Calu3 (cell line): ENCODE measurements at places on chromosomes 12 and 14.

- DNase-seq, result no peak
Measured at GRCh38 chr14:22854963-22855724, 16.4 kb upstream of the LRP10 start.

DNA sequence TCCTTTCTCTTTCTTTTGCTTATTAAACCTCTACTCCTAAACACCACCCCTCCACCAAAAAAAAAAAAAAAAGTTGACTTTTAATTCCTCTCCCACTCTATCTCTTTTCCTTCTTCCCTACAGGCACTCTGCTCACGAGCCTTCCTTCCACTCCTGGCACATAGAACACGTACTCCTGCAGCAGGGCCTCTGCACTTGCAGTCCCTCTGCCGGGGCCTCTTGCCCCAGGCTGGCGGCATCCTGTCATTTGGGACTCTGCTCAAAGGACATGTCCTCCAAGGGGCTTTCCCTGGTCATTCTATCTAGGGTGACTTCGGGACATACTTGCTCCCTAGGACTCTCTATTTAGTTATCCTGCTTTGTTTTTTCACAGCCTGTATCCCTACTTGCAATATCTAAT, 7.7 kb downstream of the FOS start:
- no peak for DNase-seq

DNA sequence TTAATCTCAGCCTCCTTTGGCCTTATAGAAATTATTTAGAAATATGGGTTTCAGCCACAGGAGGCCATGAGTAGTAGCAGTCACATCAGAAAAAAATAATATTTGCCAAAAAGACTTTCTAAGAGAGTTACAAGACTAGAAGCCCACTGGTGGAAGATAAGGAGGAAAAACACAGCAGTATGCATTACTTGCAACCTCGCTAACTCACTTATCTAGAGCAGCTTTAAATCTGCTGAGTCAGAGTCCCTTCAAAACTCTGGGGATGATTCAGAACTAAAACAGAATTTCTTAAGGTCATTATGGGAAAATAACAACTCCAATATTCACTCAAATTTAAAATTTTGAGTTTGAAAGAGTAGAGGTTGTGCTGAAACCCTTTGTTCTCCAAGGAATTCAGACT, 6.2 kb downstream of the OR4K17 start:
- no peak for DNase-seq

DNA sequence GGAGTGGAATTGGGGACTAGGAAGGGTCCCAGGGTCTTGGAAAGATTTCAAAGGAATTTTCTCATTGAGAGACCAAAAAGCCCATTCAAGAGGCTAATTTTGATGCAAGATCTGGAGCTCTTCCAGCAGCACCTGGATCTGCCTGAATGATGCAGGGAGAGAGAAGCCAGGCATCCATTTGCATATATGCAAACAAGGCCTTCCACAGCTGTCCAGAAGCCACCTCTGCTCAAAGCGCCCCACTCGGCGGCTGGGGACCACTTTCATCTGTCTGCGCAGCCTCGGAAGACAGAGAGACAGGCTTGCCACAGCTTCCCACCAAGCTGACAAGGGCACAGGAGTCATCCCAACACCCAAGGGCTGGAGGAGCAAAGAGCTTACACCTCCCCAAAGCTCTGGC, 295.6 kb downstream of the DPF3 start:
- DNase-seq, result no peak

- no peak for DNase-seq
Measured at GRCh38 chr12:81958406-81958805, 199.3 kb upstream of the PPFIA2 start.

GRCh38 chr14:60632257-60632656, 17.0 kb downstream of the SIX1 start:
- no peak for DNase-seq

DNA sequence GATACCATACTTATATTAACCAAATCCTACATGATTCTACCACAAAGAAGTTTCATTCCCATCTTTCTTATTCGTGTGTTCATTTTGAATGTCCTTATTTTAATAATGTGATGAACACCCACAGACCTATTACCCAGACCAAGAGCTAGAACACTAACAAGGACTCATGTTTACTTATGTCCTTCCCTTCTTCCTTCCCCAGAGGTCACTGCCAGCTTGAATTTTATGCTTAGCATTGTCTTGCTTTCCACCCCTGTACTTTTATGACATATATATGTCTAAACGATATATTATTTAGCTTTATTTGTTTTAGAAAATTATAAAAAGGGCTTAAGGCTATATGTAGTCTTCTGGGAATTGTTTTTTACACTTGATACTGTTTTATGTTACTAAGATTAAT, 238.6 kb downstream of the LRIG3 start:
- DNase-seq, result no peak

DNA sequence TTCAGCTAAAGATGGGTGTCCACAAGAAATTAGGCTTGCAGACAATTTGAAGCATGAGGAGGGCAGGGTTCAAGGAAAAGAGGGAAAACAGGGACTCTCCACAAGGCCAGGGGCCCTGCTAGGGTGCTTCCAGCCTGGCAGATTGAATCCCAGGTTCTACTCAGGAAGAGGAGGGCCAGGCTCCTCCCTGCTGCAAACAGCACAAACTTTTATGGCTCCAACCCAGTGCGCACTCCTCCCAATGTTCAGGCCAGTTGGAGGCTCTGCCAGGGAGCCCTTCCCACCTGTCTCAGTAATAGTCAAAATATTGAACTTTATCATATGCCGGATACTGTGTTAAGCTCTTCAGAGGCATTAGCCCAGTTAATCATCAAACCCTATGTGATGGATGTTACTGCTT, 244.4 kb downstream of the SYT1 start:
- no peak for DNase-seq

GRCh38 chr14:20530771-20531571, 25.6 kb downstream of the RNASE10 start:
- DNase-seq, result peak; percentile 66

DNA sequence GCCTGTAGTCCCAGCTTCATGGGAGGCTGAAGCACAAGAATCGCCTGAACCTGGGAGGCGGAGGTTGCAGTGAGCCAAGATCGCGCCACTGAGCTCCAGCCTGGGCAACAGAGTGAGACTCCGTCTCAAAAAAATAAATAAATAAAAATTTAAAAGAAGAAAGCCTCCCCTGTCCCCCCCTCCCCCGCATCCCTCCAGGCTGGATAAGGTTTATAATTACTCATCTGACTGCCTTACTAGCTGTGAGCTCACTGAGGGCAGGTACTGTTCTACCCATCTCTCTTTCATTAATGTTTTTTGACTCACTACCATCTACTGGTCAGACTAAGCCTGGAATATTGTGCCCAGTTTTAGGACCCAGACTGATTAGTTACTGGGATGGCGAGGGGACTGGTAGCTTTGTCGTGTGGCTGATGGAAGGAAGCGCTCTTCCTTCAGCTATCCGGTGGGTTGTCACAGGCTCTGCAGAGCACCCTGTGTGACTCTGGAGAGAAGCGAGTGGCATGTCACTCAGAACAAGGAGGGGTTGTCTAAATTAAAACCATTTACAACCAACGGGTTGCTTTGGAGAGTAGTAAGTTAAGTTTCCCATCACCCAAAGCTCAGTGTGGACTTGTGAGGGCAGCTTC, 16.9 kb downstream of the EVL start:
- DNase-seq, result no peak

- DNase-seq, result peak; percentile 14
Measured at GRCh38 chr14:100239211-100239839, 381 bp downstream of the YY1 start.

GRCh38 chr12:108793756-108794441, 62.6 kb upstream of the CORO1C start:
- no peak for DNase-seq

DNA sequence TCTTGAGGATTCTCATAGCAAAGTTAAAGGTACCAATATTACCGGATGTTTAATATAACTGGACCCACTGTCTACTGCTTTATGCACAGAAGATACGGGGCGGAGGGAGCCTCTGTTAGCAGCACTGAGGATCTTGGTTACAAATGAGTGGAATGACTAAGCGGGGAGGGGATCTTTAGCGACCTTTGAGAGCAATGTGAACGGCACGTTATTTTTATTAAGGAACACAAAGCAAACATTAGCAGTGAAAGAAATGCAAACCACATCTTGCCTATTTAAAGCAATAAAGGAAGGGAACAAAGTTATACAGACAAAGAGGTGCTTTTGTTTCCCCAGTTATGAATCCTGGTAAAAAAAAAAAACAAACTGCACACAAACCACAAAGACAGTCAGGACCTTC, 27.1 kb upstream of the PRMT8 start:
- peak; percentile 28 for DNase-seq

GRCh38 chr12:3336606-3337311, 154.2 kb upstream of the PRMT8 start:
- no peak for DNase-seq

- no peak for DNase-seq
Measured at GRCh38 chr12:42385326-42385841, 59.4 kb downstream of the PPHLN1 start.

GRCh38 chr14:61875483-61875882, 113.3 kb downstream of the SNAPC1 start:
- no peak for DNase-seq

DNA sequence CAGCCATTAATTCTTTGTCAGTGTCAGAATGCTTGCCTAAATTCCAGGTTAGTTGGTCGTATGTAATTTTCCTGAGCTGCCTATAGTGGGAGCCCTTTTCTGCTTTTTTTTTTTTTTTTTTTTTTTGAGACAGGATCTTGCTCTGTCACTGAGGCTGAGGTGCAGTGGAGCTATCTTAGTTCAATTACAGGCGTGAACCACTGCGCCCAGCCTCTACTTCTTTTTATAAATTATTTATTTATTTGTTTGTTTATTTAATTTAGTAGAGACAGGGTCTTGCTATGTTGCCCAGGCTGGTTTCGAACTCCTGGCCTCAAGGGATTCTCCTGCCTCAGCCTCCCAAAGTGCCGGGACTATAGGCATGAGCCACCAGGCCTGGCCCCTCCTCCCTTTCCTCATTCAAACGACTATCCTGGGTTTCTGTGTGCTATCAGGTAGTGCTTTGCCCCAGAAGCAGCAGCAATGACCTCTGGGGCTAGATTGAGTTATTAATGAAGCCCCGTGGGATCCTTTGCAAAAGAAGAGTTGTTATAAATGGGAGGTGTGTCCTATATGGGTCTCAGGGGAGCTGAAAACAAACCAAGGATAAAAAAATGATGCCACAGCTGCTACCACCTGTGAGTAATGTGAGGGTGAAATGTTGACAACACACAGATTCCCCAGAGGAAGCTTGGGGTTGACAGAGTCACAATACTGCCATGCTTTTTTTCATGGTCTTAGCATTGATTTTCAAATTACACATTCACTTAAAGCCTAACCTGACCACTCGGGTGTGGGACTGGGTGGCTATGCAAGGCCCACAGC, 34.6 kb upstream of the NFKBIA start:
- no peak for DNase-seq

DNA sequence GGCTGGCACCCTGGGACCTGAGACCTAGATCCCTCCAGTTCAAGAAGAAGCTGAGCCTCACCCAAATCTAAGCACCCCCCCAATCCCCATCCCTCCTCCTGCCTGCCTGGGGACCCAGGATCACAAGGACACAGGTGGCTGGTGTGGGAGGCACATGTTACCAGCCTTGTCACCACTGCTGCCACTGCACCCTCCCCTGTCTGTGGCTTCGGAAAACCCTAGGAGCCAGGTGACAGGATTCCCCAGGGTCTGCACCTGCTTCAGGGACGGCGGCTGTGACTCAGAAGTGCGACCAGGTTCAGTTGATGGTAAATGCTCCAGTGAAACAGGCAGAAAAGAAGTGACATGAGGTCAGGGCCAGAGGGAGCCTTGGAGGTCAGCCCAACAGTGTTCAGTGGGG, 62.8 kb upstream of the FAM222A start:
- no peak for DNase-seq

DNA sequence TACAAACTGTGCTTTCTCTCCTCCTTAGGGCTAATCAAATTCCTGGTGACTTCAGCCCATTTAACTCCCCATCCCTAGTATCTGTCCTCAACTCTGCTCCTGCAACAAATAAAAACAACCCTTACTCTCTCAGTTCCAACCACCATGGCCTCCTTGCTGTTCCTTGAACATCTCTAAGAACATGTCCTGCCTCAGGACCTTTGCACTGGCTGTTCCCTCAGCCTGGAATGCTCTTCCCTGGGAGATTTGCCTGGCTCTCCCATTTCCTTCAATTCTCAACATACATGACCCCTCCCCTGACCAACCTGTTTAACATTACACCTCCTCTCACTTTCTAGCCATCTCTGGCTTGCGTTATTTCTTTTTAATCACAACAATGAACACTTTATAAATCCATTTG, 170.5 kb downstream of the PTPN11 start:
- DNase-seq, result no peak

GRCh38 chr14:101193845-101194372, 290.4 kb upstream of the RTL1 start:
- DNase-seq, result no peak

GRCh38 chr12:76644950-76645349, 85.4 kb upstream of the OSBPL8 start:
- DNase-seq, result no peak

GRCh38 chr14:74302152-74302628, 544 bp downstream of the ABCD4 start:
- peak; percentile 15 for DNase-seq

GRCh38 chr12:98224584-98225221, 290.7 kb upstream of the TMPO start:
- no peak for DNase-seq

DNA sequence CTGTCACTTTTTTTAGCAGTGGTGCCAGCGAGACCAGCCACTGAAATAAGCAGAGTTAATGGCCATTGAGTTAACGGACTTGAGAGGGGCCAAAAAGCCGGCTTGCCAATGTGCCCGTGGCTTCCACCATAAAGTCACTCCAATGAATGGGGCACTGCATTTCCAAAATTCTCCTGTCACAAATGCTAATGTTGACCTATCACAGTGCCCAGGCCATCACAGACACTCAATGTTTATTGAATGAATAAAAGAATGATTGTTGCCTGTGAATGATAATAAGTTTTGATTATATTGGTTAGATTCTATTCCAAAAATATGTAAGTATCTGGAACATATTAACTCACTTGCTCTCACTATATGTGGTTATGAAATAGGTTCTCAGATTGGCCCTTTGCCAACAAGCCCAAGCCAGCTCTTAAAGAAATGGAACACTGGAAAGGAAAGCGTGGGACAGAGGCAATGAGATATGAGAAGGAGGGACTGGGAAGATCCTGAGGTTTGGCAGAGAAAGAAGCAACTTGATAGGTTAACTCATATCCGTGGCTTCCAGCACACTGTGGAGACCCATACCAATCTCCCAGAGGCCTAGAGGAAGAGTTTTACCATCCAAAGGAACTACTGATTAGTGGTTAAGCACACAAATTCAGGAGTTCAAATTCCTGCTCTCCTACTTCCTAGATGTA, 108.7 kb downstream of the BTG1 start:
- peak; percentile 12 for DNase-seq

- no peak for DNase-seq
Measured at GRCh38 chr12:33634544-33634943, 194.9 kb upstream of the SYT10 start.

DNA sequence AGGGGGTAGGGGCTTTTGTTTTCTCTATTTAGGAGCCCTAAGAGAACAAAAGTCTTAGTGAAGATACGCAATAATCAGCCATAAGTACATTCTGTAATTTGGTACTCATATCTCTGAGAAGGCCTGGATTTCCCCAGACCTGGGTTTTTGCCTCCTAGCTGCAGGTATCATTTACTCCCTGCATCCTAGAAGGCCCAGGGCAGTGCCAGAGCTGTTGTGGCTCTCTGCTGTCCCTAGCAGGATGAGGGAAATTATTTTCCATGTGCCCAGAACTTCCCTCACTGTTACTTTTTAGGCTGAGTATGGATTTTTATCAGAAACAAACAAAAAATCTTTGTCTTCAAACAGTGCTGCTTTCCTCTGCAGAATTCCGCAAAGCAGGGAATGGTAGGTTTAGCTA, 192.5 kb upstream of the SYT1 start:
- no peak for DNase-seq

GRCh38 chr12:121345151-121345815, 6.9 kb downstream of the ANAPC5 start:
- DNase-seq, result peak; percentile 20
